ENCODE measurements at places on chromosomes 2 and 18. TPM values are rescaled to one million over a fixed set of nuclear protein-coding genes. Genes with fewer than 3 reads are reported as not detected.
A peak's percentile ranks its signal among the peaks of the same experiment; 100 is the strongest.

TDRD15 gene
- polyA plus RNA-seq: not detected

ZNF396 gene
- 0.09 TPM for polyA plus RNA-seq

NT5C1B gene
- polyA plus RNA-seq: not detected

ALKAL2 gene
- not detected for polyA plus RNA-seq

HSBP1L1 gene
- 21.0 TPM for polyA plus RNA-seq

LINC00305 gene
- polyA plus RNA-seq: not detected

CRYGD gene
- not detected for polyA plus RNA-seq

MC5R gene
- polyA plus RNA-seq: not detected

SLC30A3 gene
- polyA plus RNA-seq: 0.09 TPM

ITPRIPL1 gene
- polyA plus RNA-seq: 0.17 TPM

RGPD3 gene
- polyA plus RNA-seq: 0.08 TPM

MYO3B gene
- 0.15 TPM for polyA plus RNA-seq

AQP12A gene
- polyA plus RNA-seq: not detected

CNGA3 gene
- not detected for polyA plus RNA-seq

CHRND gene
- polyA plus RNA-seq: not detected

CYRIA gene
- 0.62 TPM for polyA plus RNA-seq

DNA sequence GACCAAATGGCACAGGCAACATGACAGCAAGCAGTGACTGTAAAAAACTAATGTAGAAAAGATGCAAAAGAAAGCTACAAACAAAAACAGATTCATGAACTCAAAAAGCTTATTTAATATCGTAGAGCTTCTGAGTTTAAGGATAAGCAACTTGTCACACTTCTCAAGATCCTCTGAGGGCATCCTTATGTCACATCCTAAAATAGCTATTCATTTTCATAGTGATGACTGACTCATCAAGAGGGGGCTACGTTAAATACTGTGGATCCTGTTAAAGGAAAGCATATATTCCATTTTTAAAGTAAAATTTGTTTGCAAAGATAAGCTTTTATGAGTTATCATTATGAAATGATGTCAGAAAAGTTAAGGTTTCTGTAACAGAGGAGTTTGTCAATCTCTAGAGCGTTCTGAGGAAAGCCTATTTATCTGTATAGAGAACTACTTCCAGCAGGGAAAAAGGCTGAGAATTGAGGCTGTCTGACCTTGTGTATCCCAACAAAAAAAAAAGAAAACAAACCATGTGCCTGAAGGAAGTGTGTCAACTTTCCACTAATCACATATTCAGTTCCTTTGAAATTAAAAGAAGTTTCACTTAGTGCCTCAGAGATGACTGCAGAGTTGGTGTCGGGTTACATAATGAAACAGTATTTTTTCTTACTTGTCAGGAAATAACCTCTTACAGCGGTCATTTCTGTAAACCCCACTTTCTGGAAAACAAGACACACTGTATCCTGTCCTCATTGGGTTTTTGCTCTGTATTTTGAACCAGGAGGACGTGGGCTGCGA lies 115.5 kb downstream of the ESCO1 start:
- peak; percentile 26 for DNase-seq

DNA sequence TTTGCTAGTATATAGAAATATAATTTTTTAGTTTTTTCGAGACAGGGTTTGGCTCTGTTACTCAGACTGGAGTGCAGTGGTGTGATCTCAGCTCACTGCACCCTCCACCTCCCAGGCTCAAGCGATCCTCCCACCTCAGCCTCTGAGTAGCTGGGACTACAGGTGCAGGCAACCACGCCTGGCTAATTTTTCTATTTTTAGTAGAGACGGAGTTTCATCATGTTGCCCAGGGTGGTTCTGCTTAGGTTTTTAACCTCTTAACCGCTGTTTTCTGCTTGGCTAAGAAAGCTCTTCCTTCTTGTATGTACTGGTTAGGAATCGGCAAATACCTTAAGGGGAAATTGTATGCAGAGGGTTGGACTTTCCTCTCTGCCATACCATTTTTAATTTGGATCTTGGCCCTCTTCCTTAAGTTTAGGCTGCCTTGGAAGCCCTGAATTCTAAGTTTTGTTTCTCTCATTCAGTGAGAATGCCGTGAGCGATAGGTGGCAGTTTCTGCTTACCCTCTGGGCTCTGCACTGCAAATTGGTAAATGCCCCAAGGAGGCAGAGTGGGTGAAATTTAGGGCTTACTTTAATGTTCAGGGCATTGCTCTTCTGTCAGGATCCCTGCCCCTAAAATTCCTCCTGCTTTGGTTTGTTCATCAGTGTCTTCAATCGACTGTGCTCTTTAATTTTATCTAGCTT lies 32.3 kb downstream of the EML6 start:
- peak; percentile 37 for DNase-seq

DNA sequence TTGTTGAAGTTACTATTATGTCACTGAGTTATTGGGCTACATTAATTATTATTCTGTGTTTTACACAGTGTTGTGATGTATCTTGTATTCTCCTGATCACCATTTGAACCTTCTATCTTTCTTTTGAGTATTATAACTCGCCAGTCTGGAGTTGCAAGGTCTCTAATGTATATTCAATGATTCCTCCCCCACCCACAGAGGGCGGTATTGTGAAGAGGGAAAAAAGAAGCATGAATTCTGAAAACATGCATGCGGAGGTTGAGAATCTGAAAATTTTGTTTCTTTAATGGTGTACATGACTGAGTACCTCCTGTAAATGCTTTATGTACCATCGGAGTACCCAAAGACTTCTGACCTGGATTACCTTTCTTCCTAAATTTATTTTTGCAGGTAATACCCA lies 266.6 kb downstream of the NR4A2 start:
- DNase-seq: no peak

- no peak for DNase-seq
These were observed 634.0 kb downstream of the LRP1B start for GRCh38 chr2:141496810-141497209.

DNA sequence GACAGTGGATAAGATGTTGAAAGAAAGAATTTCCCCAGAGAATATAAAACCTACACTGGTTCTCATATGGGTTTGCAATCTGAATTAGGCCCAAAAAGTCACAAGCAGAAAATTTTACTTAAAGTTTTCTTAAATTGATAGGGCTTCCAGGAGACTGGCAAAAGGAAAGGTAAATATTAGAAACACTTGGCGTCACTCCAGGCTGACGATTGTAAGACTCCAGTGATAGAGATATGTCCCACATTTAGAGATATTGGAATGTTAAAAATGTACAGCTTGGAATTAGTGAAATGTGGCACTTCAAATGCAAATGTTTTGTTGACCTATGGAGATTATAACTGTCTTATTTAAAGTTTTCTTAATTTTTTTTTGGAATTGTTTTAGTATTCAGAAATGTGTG lies 14.0 kb downstream of the YIPF4 start:
- no peak for DNase-seq

DNA sequence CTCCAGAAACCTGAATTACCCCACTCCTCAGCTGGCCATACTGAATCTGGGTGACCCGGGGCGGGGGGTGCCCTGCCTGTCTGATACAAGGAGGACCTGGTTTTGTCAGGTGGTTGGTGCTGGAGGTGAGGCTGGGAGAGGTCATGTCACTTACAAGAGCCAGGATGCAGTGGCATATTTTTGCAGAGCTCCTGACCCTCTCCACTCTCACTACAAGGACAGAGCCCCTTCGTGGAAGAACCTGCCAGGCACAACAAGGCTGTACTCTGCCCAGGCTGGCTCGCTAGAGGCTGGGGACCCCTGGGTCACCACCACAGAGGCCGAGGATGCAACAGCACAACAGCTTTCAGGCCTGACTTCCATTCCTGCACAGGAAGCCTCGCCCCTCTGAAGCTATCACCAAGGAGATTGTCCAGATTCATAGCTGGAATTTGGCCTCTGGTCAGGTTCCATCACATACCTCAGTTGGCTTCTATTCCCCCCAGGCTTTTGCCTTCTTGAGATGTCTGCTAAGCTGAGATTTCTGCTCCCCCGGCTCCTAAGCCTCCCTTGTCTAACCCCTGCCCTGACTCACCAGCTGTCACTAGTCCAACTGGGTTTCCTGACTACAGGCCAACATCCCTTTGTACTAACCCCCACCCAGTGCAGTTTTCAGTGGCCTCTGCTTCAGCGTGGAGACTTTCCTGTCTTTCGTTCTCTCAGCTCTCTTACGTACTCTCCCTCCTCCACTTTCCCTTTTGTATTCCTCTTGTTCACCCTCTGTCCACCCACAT lies 132.5 kb upstream of the EPAS1 start:
- DNase-seq: peak; percentile 76

DNA sequence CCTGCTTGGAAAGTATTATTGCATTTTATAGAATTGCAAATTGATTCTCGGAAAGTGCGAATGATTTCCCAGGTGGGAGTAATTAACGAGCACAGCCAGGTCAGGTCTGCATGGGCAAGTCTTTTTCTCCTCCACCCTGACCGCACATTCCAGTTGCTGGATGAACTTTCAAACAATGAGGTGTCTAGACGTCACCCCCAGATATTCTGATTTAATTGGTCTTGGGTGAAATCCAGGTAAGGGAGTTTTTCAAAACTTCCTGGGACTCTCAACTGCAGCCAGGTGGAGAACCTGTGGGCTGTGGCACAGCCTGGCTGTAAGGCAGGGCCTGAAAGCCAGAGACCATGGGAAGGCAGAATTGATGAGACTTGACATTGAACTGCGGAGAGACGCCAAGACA lies 15.9 kb upstream of the RNF152 start:
- DNase-seq: peak; percentile 93

DNA sequence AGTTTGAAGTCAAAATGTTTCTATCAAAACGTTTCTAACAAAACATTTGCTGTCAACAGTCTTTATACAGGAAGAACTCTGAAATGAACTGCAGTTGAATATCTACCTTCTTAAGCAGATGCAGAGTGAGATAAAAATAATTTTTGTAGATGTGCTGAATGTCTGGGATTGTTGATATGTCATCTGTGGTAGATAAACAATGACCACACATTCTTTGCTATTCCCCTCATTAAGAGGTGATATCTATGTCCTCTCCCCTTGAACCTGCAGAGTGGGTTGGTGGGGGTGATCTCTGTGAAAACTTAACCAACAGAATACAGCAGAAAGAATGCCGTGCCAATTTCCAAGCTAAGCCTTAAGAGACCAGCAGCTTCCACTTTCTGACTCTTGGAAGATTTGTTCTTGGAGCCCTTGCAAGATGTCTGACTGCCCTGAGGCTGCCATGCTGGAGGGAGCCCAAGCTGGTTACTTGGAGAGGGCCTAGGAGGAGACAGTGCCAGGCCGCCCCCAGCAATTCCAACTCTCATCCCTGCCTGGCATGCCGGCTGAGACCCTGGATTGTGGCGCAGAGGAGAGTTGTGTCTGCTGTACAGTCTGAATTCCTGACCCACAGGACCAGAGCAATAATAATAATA lies 80.8 kb downstream of the COLEC12 start:
- no peak for DNase-seq

DNA sequence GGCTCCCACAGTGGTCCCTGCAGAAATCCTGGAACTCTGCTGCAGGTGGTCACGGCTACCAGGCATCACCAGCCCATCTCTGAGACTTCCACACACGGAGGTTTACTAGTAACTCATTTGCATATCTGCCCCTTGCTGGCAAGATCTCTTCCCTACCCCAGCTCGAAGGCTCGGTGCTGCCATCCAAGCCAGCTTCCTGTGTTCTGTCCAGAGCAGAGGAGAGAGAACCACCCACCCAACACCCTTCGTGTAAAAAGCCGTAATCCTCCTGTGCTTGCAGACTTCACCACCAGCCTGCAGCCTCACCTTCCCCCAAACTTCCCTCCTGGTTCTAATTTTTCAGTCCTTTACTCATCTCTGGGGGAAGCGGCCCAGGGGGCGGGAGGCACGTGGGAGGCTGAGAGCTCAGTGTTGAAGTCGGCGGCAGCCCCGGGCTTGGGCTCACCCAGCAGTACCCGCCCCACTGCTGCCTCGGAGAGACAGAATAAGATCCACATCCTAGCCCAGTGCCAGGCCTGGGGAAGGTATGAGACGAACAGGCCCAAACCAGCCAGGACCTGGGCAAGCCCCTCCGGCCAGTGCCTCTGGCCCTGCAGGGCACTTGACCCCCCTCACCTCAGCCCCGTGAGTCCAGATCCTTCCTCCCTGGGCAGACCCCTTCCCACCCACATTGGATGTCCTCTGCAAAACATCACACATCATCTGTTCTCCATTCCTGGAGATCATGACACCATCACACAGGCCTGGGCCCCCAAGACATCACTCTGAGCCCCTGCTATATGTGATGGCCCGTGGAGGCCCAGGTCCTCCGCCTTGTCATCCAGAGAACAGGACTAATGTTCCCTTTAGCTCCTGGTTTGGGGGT lies 145.8 kb upstream of the ID2 start:
- DNase-seq: no peak

GRCh38 chr2:152582081-152582480 lies 135.2 kb downstream of the PRPF40A start:
- DNase-seq: no peak

DNA sequence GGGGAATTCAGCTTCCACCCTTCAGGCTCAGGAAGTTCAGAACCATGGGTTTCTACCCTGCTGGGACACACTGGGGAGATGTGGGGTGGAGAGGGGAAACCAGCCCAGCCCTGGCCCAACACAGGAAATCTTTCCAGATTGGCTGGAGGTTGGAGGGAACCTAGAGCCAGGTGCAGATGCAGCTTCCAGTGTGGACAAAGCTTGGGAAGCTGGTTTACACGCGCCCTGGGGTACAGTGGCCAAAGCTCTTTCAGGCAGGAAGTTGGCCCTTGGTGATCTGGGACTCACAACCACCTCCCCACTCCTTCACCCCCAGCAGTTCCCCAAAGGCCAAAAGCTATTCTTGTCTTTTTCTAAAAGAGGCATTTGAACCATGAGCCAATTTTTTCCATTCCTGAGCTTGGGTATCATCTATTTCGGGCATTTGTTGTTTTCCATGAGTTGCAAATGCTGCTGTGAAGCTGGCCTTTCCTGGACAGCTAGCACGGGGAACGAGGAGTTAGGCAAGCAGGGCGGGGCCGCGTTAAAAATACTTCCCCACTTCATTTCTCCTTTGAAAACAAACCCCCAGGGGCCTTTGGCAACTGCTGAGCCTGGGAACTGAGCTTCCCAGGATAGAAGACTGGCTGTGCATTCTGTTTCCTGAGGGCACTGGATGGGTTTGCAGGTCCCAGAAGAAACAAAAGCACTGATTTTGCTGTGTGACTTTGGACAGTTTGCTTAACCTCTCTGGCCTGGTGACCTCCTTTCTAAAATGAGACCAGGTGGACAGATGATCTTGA lies 3.1 kb upstream of the ARID5A start:
- peak; percentile 45 for DNase-seq

DNA sequence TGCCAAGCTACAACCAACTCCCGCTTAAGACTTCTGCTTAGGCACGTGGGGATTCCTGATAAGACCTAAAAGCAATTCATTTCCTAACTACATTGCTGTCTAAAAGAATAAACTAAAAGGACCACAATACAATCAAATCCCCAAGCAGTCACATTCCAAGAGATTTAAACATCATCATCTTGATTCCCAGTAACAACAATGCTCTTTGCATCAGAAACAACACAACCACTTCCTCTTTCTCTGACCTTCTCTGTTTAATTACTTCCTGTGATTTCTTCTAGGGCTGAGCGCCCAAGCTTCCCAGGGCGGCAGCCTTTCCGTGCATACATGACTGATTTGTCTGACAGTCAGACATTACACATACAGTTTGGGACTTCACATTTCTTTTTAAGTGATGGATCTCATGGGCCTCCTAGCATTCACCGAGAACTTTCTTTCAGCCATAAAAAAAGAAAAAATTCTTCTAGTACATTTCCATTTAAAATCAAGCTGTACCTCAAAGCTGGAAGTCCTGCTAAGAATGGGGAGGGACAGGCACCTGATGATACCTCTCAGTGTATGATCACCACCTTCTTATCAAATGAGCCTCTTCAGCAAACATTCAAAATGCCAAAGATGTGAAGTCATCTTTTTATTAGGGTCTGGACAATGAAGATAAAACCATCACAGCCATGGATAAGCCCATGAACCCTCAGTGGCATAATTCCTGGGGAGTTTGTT lies 11.5 kb downstream of the SPRED2 start:
- DNase-seq: no peak

- no peak for DNase-seq
These were observed 303.8 kb upstream of the TRIB2 start for GRCh38 chr2:12412898-12413305.

Data from mammary epithelial cell (primary cell).